ENCODE measurements at places on chromosomes 3 and 15. TPM values are rescaled to one million over a fixed set of nuclear protein-coding genes. Genes with fewer than 3 reads are reported as not detected.

Gene EFCAB12
- total RNA-seq = 4.8 TPM

DNA sequence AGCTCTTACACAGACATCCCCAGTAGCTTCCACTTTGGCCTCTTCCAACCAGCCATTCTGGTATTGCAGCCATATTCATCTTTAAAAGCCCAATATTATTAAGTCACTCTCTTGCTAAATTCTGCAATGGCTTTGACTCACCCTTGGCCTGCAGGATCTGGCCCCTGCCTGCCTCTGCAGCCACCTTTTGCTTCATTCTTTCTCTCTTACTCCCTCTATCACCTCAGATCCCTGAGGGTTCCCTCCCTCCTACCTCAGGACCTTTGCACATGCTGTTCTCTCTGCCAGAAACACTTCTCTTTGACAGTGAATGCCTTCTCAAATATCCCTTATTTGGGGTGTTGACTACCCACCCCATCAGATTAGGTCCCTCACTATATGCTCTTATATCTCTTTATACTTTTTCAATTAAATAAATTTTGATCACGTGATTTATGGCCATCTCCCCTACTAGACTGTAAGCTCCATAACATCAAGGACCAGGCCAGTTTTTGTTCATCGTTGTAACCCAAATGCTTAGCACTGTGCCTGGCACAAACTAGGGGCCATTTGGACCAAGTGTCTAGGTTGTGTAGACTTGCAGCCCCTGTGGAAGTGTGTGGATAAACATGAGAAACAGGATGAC is 32.3 kb upstream of the UBE2Q2 start:
- H3K4me3 ChIP-seq = no peak overlapping the region
- H3K27me3 ChIP-seq = no peaks in the 10 kb centered on the region
- DNase-seq = no peak
- H3K4me1 ChIP-seq = no peaks in the 10 kb centered on the region
- no peak overlapping the region for H3K27ac ChIP-seq

Gene DUOX2
- 4.0 TPM for total RNA-seq

- H3K4me1 ChIP-seq = no peaks in the 10 kb centered on the region
- H3K27me3 ChIP-seq = no peaks in the 10 kb centered on the region
- no peaks in the 10 kb centered on the region for H3K36me3 ChIP-seq
- no peak overlapping the region for H3K27ac ChIP-seq
These were observed 439.8 kb upstream of the ARRDC4 start for GRCh38 chr15:97520689-97521088.

Gene GPR160
- 24.4 TPM for total RNA-seq

DNA sequence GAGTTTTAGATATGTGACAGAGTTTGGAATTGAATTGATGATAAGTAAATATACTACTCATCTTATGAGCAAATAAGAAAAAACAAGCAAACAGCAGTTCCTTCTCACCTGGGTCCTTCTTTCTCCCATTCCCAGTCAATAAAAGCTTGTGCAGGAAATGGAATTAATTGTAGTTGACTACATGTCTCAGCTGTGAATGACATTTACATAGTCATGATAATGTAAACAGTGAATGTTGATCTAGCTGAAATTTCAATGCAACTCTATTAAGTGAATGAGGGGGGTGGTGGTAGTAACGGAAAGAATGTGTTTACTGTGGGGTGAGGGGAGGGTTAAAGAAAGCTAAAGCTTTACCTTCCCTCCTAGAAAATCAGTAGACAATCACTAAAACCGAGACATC is 76.2 kb downstream of the NFKBIZ start:
- H3K27ac ChIP-seq = no peak overlapping the region
- no peaks in the 10 kb centered on the region for H3K36me3 ChIP-seq
- DNase-seq = no peak
- H3K4me1 ChIP-seq = no peaks in the 10 kb centered on the region
- no peak overlapping the region for H3K4me3 ChIP-seq
- no peaks in the 10 kb centered on the region for H3K27me3 ChIP-seq

DNA sequence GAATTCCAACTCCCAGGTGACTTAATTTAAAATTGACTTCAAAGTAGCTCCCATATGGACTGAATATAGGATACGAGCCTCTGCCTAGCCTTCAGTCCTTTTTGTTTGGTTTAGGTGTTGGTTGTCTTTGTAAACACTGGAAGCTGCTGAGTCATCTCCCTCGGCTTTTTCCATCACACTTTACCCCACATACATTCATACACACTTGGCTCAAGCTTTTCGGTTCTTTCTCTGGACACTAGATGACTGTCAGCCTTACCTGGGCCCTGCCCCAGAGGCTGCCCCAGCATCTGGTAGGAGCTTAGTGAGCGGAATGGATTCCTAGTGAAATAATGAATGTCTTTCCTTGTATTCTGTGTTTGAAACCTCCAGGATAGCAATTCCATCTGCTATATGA is 201.5 kb upstream of the IL12A start:
- peaks cover 21% of the 10 kb centered on the region for H3K4me1 ChIP-seq
- H3K27ac ChIP-seq = no peak overlapping the region
- no peak overlapping the region for H3K4me3 ChIP-seq
- H3K36me3 ChIP-seq = no peaks in the 10 kb centered on the region

DNA sequence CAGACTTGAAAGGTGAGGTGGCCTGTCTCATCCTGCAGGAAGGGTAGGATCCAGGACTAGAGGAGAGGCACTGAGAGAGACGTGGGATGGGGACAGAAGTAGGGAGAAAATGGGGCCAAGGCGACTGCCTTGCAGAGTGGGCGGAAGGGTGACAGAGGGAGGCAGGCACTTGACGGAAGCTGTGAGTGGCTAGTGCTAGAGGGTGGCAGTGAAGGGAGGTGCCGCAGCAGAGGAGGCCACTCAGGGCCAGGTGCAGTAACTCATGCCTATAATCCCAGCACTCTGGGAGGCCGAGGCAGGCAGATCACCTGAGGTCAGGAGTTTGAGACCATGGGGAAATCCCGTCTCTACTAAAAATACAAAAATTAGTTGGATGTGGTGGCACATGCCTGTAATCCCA is 7.3 kb downstream of the CCDC33 start:
- H3K4me3 ChIP-seq = no peak overlapping the region
- peaks cover 25% of the 10 kb centered on the region for H3K4me1 ChIP-seq
- no peak overlapping the region for H3K27ac ChIP-seq
- DNase-seq = no peak
- peaks cover 20% of the 10 kb centered on the region for H3K27me3 ChIP-seq

DNA sequence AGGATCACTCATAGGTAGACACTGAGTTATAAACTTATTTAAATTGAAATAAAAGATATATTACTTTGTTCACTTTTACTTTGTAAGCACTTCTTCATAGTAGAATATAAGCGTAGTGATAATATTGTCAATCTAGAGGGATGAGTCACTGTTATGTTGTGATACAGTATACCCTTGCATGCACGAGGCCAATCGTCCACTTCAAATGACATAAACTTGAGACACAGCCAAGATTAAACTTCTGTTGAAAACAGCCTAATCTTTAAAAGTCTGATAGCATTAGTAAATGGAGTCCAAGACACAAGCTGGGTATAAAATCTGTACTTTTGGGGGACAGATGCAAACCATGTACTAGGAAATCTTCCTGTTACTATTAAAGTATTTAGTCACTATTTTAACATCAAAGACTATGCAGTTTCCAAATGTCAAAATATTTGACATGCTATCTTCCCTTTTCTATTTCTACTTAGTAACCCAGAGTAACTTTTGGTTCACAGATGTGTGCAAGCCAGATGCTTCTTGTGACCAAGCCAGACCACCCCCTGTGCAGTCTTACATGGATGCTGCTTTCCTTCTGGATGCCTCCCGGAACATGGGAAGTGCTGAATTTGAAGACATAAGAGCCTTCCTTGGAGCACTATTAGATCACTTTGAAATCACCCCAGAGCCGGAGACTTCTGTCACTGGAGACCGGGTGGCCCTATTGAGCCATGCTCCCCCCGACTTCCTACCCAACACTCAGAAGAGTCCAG is 85.3 kb downstream of the PIK3R4 start:
- no peaks in the 10 kb centered on the region for H3K36me3 ChIP-seq
- no peaks in the 10 kb centered on the region for H3K27me3 ChIP-seq
- no peak for DNase-seq
- H3K27ac ChIP-seq = no peak overlapping the region
- H3K4me1 ChIP-seq = no peaks in the 10 kb centered on the region
- H3K4me3 ChIP-seq = no peak overlapping the region

Gene AADACL2
- 0.21 TPM for total RNA-seq

All from lower lobe of right lung (tissue), 2 donors.